ENCODE measurements at places on chromosomes 7 and 10. TPM values are rescaled to one million over a fixed set of nuclear protein-coding genes. Genes with fewer than 3 reads are reported as not detected.

DNA sequence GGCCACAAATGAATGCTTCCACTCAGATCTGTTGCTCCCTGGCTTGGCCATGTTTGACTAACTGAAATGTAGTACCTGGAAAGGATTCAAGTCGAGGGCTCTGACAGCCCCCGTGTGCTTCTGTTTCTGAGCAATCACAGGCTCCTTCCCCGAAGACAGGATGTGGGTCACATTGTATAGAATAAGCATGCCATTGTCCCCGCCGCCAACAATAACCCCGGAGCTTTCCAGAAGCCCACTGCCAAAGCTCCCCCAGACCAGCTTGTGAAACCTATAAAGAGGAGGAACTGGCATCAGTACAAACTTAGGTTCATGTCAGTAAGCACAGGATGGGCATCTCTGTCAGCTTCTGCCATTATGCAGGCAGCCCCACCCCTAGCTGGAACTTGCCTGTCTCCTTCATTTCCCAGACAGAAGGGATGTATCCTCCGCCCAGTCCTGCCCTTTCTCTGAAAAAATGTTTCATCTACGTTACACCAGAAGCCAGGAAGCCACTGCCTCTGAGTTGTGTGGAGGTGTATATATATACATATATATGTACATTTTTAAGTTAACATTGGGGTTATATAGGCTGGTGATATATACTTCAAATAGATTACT is 10.3 kb downstream of the SEC31B start:
- peak overlapping the region; percentile 95 for H3K27ac ChIP-seq
- H3K27me3 ChIP-seq: no peaks in the 10 kb centered on the region
- H3K4me3 ChIP-seq: peak overlapping the region; percentile 73
- H3K36me3 ChIP-seq: peaks cover 12% of the 10 kb centered on the region
- peaks cover 40% of the 10 kb centered on the region for H3K4me1 ChIP-seq
- DNase-seq: peak; percentile 82

Gene FAM241B
- 1.1 TPM for total RNA-seq

DNA sequence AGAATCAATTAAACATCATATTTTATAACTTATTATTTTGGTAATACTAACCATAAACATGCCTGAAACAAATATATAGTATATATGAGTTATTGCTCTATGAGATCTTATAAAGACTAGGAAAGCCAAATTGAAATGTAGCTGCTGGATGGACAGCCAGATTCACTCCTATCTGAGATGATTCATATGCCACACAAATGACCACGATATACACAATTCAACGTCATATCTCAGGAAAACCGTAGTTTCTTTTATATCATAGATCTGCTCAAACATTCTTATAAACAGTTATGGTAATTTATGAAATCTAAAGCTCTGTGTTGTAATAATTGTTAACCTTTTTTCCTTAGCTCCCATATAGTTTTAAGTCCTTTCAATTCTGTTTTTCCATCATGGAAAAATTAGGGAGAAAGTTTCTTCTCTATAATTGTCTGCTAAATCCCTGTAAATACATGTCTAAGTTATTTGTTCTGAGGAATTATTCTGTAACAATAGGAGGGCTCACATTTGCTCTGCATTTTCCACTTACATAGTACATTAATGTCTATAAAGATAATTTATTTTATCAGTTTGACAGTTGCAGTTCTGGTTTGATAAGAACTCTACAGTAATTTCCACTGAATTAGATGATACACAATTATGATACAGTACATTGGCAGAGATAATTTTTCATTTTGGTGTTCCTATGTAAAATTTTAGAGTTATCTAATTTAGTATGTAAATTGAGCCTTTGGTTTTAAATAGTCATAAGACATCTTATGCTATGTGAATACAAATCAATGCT is 42.7 kb downstream of the GNAT3 start:
- no peaks in the 10 kb centered on the region for H3K4me1 ChIP-seq
- H3K36me3 ChIP-seq: no peaks in the 10 kb centered on the region
- no peak overlapping the region for H3K27ac ChIP-seq
- H3K27me3 ChIP-seq: no peaks in the 10 kb centered on the region
- no peak overlapping the region for H3K4me3 ChIP-seq
- no peak for DNase-seq

Gene BEND7
- not detected for total RNA-seq

DNA sequence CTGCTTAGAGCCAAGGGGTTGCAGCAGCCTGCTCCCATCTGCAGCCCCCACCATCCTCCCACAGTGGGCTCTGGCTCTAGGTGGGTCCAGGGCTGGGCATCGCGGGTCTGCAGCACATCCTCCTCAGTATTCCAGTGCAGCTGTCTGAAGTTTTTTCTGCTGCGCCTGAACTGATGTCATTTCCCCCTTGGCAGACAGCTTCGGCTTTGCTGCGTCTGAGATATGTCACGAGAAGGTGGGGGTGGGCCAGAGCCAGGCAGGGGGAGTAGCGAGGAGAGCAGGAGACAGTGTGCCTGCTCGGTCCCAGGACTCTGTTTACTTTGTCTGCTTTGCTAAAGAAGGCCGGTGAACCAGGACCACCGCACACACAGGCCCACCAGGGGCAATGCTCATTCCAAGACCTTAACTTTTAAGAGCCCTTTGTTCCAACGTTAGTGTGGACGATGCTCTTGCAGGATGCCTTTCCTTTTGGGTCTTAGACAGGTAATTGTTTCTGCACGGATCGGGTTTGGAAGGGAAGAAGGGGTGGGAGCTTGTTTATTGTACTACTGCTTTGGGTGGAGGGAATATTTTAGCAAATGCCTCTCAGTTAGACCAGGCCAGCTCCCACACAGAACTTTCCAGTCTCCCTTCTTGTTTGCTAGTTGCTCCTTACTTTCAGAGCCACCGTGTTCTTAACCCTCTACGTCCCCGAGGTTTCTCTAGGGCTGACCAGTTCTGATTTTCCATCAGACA is 32.4 kb downstream of the WBP1L start:
- H3K36me3 ChIP-seq: no peaks in the 10 kb centered on the region
- H3K27me3 ChIP-seq: no peaks in the 10 kb centered on the region
- no peak overlapping the region for H3K4me3 ChIP-seq
- no peak for DNase-seq
- H3K4me1 ChIP-seq: peaks cover 50% of the 10 kb centered on the region

- peaks cover 29% of the 10 kb centered on the region for H3K4me1 ChIP-seq
- H3K27me3 ChIP-seq: no peaks in the 10 kb centered on the region
- H3K27ac ChIP-seq: no peak overlapping the region
- DNase-seq: no peak
- H3K36me3 ChIP-seq: no peaks in the 10 kb centered on the region
Observed at GRCh38 chr10:50469288-50469687, 154.5 kb downstream of the SGMS1 start.

Gene SLC26A4
- 1.1 TPM for total RNA-seq

GRCh38 chr10:130141878-130142277 is 5.7 kb downstream of the GLRX3 start:
- H3K36me3 ChIP-seq: peaks cover 16% of the 10 kb centered on the region
- no peaks in the 10 kb centered on the region for H3K27me3 ChIP-seq
- H3K4me1 ChIP-seq: peaks cover 39% of the 10 kb centered on the region
- DNase-seq: no peak
- H3K4me3 ChIP-seq: peak overlapping the region; percentile 21
- peak overlapping the region; percentile 9 for H3K27ac ChIP-seq

GRCh38 chr7:112749775-112750174 is 40.4 kb downstream of the TMEM168 start:
- no peak overlapping the region for H3K4me3 ChIP-seq
- no peaks in the 10 kb centered on the region for H3K4me1 ChIP-seq
- DNase-seq: no peak
- H3K36me3 ChIP-seq: no peaks in the 10 kb centered on the region

DNA sequence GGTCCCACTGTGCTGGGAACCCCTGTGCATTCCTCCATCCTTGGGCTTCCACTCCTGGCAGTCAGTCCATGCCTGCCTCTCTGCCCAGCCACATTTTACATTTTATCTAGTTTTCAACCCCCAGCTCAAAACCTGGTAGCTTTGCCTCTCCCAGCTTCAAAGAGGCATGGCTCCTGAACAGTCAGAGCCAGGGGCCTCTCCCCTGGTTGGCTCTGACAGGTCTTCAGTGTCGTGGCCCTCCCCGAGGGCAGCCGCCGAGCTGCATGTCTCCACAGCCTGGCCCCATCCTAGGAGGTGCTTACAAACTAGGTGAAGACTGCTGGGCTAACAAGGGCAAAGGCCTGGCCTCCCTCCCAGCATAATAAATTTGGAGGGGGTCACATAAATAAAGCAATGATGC is 14.8 kb downstream of the COBL start:
- no peak for DNase-seq
- no peaks in the 10 kb centered on the region for H3K4me1 ChIP-seq
- no peak overlapping the region for H3K4me3 ChIP-seq

DNA sequence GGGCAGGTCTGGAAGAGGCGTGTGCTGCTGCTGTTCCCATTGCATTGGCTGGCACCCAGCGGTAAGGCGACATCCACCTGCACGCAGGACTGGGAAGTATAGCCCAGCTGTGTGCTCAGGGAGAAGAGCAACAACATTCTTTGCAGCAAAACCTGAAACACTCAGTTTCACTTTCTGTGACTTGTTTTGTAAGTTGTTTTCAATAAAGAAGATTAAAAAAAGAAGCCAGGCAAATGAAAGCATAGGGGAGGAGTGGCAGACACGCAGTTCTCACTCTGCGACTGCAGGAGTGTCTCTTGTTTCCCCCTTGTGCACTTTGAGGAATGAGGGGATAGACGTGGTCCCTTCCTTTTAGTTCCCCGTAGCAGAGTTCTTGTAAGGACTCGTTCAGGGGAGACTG is 5.8 kb downstream of the FBH1 start:
- no peak for DNase-seq
- peaks cover 29% of the 10 kb centered on the region for H3K36me3 ChIP-seq
- H3K27me3 ChIP-seq: no peaks in the 10 kb centered on the region
- peak overlapping the region; percentile 54 for H3K27ac ChIP-seq
- peaks cover 43% of the 10 kb centered on the region for H3K4me1 ChIP-seq
- H3K4me3 ChIP-seq: no peak overlapping the region

GRCh38 chr7:46494028-46494427 is 573.0 kb upstream of the IGFBP3 start:
- no peak overlapping the region for H3K27ac ChIP-seq
- DNase-seq: no peak
- no peaks in the 10 kb centered on the region for H3K27me3 ChIP-seq
- H3K4me3 ChIP-seq: no peak overlapping the region

DNA sequence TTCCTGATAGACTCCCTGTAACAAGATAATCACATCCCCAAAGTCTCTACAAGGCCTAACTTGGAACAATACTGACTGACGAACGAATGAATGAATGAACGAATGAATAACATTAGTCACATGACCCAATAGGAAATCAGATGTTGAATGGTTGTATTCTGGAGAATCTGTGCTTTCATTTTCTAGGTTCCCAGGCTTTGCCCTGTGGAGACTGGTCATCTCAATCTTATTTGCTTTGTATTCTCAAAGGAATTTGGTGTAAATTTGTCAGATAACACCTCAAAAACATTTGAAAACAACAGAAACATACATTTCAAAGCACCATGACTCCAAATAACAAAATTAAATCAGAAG is 69.6 kb upstream of the COL1A2 start:
- no peak overlapping the region for H3K27ac ChIP-seq
- H3K4me1 ChIP-seq: no peaks in the 10 kb centered on the region
- H3K36me3 ChIP-seq: no peaks in the 10 kb centered on the region
- DNase-seq: no peak
- H3K4me3 ChIP-seq: no peak overlapping the region
- H3K27me3 ChIP-seq: no peaks in the 10 kb centered on the region

Gene PVRIG
- 32.2 TPM for total RNA-seq

GRCh38 chr7:69765879-69766278 is 167.6 kb downstream of the AUTS2 start:
- H3K36me3 ChIP-seq: no peaks in the 10 kb centered on the region
- H3K4me3 ChIP-seq: peak overlapping the region; percentile 26
- H3K4me1 ChIP-seq: peaks cover 23% of the 10 kb centered on the region
- DNase-seq: no peak
- no peak overlapping the region for H3K27ac ChIP-seq
